Suppressor macrophage treated with lipopolysaccharide for 4 hours (primary cell): ENCODE measurements at places on chromosomes 1 and 21.

DNA sequence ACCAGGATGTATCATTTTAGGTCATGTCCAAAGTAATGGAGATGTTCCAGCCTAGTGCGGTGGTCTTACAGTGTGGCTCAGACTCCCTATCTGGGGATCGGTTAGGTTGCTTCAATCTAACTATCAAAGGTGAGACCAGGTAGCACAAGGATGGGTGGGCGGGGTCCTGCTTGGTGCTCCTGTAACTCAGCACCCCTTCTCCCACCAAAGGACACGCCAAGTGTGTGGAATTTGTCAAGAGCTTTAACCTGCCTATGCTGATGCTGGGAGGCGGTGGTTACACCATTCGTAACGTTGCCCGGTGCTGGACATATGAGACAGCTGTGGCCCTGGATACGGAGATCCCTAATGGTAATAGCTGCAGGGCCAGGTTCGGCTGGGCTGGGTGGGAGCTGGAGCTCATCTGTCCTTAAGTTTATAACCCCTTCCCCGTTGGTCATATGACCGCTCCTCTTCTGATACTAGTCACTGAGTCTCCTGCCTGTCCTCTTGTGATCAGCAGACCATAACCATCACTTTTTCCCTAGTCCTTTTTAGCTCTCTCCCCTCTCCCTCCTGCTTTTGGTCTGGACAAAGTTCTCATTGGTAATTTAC is 5.4 kb downstream of the MARCKSL1 start:
- no peak for DNase-seq

GRCh38 chr1:221919743-221920142 is 177.9 kb upstream of the DUSP10 start:
- no peak for DNase-seq

GRCh38 chr1:196148367-196148970 is 459.8 kb downstream of the KCNT2 start:
- peak; percentile 55 for DNase-seq

DNA sequence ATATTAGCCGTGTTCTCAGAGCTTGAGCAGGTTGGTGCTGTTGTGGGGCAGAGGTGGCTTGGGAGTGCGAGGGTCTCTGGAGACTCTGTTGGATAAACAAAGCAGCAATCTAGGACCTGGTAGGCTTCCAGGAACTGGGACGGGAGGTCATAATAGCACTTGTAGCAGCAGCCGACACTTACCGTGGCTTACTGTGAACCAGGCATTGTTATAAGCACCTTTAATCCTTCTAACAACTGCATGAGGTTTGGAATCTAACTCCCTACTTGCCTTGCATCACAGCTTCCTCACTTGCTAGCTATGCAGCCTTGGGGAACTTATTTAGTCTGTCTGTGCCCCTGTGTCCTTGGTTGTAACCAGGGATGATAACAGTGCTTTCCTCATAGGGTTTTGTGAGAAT is 94.9 kb downstream of the NAV1 start:
- DNase-seq = no peak

DNA sequence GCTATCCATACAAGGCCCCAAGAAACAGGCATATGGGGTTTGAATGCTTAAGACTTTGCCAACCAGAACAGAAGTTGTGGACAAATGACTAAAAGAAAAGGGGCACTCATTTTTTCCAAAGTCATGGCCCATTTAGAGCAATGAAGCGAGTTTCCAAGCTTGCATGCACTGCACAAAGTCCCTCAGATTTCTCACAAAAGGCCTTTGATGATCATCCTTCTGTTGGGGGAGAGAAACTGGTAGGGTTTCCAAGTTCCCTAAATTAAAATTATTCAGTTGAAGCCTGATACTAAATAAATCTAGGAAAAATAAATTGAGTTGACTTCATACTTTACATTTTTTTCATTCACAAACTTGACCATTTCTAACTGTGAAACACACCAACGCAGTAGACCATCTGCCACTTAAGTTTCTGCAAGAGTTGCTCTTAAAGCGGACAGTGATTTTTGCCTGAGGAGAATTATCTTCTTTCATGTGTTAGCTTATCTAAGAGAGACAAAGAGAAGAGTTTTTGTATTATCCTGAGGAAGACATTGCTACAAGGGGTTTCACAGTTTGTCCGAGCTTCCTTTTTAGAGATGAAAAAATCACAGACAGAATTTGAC is 139.2 kb downstream of the SEC16B start:
- no peak for DNase-seq

GRCh38 chr1:206089341-206089740 is 27.8 kb downstream of the AVPR1B start:
- peak; percentile 45 for DNase-seq

DNA sequence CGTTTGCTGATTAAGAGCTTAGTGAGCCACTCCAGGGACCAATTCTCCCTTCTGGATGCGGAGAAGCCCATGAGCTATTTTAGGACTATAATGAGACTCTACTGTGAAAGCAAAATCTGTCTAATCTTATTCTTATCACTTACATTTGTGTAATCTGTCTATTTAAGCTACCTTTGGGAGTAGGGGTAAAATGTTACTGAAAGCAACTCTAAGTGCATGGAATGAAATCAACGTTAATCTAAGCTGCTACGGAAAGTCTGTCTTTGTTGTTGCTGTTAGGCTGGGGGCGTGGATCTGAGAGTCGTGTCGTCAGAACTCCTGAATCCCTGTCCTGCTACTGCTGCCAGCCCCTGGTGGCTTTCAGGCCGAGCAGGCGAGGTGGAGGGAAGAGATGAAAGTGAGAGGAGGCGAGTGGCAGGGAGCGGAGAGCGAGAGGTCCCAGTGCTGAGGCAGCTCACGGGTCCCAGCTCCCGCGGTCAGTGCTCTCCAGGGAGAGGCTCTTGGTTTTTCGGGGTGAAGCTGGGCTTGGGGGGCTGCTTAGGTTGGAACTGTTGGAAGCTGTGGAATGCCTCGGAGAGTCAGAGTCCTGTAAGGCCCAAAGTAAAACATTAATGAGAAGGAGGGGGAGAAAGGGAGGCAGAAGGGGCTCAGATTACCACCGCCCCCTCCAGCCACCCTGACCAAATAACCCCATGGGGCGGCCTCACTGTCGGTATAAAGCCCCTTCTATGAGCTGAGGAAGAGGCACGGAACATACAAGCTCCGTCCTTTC is 53.9 kb downstream of the COQ8A start:
- DNase-seq = no peak

DNA sequence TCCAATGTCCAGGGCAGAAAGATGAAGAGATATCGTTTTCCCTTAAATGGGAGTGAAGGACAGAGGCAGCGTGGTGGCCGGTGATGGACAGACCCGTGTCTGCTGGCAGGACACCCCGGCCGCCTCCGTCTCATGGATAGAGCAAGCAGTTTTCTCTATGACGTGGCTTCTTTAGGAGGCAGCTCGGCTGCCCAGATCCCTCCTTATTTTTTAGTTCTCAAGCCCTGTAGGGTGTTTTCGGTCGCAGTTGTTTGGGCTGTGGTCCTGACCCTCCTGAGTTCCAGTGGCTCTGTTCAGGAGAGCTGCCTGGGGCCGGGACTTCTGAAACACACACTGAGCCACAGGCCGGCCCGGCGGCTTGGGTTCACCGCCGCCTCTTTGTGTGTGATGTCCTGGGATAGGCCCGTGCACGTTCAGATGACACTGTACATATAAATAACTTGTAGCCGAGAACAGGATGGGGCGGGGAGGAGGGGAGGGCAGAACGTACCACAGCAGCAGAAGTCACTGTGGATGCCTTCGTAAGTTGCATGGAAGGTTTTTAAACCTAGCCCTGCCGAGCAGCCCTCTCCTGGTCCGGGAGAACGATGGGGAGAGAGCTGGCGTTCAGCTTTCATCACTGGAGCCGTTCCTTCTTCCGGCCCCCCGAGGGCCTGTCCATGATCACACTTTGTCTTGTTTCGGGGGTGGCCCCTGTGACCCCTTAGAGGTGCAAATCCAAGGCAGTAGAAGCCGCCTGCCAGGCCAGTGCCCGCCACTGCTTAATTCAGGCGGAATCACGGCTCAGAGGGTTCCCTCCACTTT is 65.2 kb downstream of the SIK1 start:
- DNase-seq = no peak

DNA sequence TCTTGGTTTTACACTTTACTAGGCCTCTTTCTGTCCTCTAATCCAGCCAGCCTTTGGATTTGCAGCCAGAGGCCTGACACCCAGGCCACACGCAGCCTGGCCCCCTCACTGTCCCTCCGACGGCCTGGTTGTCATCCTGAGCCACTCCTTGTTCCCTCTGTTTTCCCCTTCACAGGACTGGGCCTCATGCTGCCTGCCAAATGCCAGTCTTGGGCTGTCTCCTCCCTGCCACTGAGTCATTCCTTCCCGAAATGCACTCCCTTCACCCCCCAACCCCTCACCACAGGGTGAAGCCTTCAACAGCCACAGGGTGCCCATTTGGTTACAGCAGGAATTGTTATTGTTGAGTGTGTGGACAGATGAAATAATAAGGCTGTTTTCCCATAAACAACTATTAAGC is 21.3 kb downstream of the ACOT11 start:
- no peak for DNase-seq

GRCh38 chr1:23763041-23763577 is 15.1 kb upstream of the PITHD1 start:
- no peak for DNase-seq

DNA sequence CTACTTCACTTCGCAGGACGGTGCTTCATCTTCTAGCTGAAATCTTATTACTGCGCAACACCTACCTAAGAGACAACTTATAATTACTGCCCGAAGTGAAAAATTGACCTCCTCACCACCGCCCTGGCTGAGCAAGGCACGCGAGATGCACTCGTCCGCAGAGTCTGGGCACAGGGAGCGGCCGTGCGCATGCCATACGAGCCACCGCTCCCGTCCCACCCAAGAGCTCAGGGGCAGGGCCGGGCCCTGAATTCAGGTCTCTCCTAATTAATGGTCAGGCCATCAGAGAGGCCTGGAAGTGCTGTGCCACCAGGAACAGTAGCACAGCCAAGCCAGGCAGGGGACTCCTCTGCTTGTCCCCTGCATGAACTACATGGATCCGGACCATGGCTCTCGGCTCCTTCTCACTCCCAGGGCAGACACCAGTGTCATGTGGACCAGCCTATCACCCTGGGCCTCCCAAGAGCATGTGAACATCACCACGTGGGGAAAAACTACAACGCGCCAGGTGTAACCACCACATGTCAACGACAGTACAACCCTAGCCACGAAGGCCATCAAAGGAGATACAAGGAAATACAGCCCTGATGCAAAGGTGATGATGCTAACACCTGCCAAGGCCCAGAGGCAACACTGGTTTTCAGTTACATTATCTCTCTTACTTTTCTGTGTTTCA is 11.5 kb downstream of the RIPK4 start:
- DNase-seq = no peak

GRCh38 chr1:42369471-42369870 is 11.1 kb upstream of the RIMKLA start:
- no peak for DNase-seq
